ENCODE measurements at places on chromosomes 3 and 15. TPM values are rescaled to one million over a fixed set of nuclear protein-coding genes. Genes with fewer than 3 reads are reported as not detected.

Gene ITGA11
- 0.06 TPM for total RNA-seq

Gene MYO5C
- total RNA-seq = 25.0 TPM

Gene SEMA6D
- 3.7 TPM for total RNA-seq

Gene RARB
- total RNA-seq = 0.22 TPM

DNA sequence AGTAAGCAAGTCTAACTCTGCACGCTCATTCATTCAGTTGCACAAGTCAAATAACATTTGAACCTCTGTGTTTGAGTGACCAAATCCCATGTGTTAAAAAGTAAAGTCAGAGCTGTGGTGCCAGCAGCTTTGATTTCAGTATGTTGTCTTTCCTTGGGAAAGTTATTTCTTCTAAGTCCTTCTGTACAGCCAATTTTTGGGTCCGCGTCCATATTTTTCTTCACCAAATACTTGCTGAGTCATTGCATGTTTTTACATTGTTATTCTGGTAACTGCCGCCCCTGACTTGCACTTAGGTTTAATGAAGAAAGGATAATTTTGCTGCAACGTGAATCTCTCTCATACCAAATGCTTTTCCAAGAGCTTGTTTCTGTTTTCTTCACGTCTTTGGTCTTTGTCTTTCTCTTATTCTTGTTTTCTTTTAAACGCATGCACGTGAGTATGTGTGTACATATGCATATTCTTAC, 56.7 kb downstream of the PLS1 start:
- no peaks in the 10 kb centered on the region for H3K4me1 ChIP-seq
- H3K27ac ChIP-seq = no peak overlapping the region
- DNase-seq = no peak
- no peaks in the 10 kb centered on the region for H3K36me3 ChIP-seq
- H3K27me3 ChIP-seq = no peaks in the 10 kb centered on the region

DNA sequence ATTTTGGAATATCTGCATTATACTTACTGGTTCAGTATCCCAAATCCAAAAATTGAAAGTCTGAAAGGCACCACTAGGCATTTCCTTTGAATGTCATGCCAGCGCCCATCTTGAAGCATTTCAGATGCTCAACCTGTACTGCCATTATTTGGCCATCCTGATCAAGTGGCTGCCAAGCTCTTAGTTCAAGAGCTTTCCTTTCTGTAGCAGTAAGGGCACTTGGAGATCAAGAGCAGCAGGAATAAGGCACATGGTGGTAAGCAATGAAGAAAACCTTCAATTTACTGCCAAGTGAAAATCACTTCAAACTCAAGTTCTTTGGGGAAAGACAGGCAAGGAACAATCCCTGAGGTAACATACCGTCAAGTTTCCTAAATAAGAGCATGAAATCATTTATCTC, 10.0 kb downstream of the RHOA start:
- no peak overlapping the region for H3K27ac ChIP-seq
- no peak for DNase-seq
- no peak overlapping the region for H3K4me3 ChIP-seq
- H3K27me3 ChIP-seq = no peaks in the 10 kb centered on the region
- no peaks in the 10 kb centered on the region for H3K36me3 ChIP-seq

GRCh38 chr15:90994059-90994416, 297 bp downstream of the PRC1 start:
- no peaks in the 10 kb centered on the region for H3K27me3 ChIP-seq
- H3K4me3 ChIP-seq = peak overlapping the region; percentile 85
- peaks cover 17% of the 10 kb centered on the region for H3K36me3 ChIP-seq
- peak overlapping the region; percentile 80 for H3K27ac ChIP-seq
- peaks cover 5% of the 10 kb centered on the region for H3K4me1 ChIP-seq

DNA sequence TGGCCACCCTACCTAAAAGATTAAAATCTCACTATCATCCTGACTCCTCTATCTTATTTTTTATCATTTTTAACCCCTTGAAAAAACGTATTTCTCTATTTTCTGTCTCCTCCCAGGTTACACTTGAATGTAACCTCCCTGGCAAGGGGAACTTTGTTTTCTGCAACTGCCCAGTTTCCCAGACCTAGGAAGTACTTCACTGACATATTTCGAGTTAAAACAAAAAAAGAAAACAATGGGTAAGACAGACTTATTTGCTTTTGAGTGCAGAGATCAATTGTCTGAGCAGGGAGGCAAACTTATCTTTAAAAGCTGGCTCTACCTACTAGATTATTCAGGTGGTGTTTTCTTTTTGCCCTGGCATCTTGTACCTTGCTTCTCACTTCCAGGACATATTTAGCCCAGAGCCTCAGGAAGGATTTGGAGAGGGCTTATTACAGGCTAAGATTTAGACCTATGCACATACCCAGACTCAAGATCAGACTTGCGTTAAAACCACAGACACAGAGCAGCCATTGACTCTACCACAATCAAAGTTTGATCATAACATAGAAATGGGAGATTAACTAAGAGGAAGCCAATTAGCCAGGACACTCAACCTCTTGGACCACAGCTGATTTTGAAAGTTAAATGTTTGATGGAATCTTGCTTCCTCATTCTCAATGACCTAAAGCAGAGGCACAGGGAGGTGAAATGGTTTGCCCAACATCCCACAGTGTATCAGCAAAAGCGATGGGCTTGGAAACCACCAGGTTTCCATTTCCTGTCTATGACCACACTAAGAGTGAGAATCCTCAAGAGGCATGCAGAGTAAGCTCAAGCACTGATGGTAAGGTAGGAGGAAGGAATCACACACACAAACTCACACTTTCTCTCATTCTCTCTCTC, 169.5 kb upstream of the THBS1 start:
- no peak overlapping the region for H3K4me3 ChIP-seq
- DNase-seq = no peak
- H3K27ac ChIP-seq = no peak overlapping the region
- no peaks in the 10 kb centered on the region for H3K4me1 ChIP-seq
- no peaks in the 10 kb centered on the region for H3K27me3 ChIP-seq
- no peaks in the 10 kb centered on the region for H3K36me3 ChIP-seq

GRCh38 chr3:168071591-168072322, 24.0 kb downstream of the GOLIM4 start:
- no peak overlapping the region for H3K27ac ChIP-seq
- no peaks in the 10 kb centered on the region for H3K36me3 ChIP-seq
- H3K27me3 ChIP-seq = no peaks in the 10 kb centered on the region
- no peak overlapping the region for H3K4me3 ChIP-seq
- H3K4me1 ChIP-seq = peaks cover 2% of the 10 kb centered on the region
- DNase-seq = no peak

- no peak for DNase-seq
- peaks cover 2% of the 10 kb centered on the region for H3K4me1 ChIP-seq
- H3K27me3 ChIP-seq = no peaks in the 10 kb centered on the region
- no peak overlapping the region for H3K27ac ChIP-seq
- no peak overlapping the region for H3K4me3 ChIP-seq
These were observed 473.6 kb downstream of the SOX2 start for GRCh38 chr3:182185313-182185712.

- H3K27ac ChIP-seq = no peak overlapping the region
- no peaks in the 10 kb centered on the region for H3K36me3 ChIP-seq
These were observed 44.5 kb downstream of the LIMD1 start for GRCh38 chr3:45639044-45639392.

- no peaks in the 10 kb centered on the region for H3K36me3 ChIP-seq
- no peak overlapping the region for H3K4me3 ChIP-seq
- DNase-seq = no peak
- H3K27me3 ChIP-seq = no peaks in the 10 kb centered on the region
- H3K4me1 ChIP-seq = no peaks in the 10 kb centered on the region
These were observed 48.9 kb upstream of the ACTL6A start for GRCh38 chr3:179513862-179514261.

Measured in H1 (cell line).